IPS-NIHi11 (cell line): ENCODE measurements at places on chromosomes 2 and 18.

- DNase-seq: no peak
Measured at GRCh38 chr2:38509314-38509946, 93.3 kb downstream of the HNRNPLL start.

DNA sequence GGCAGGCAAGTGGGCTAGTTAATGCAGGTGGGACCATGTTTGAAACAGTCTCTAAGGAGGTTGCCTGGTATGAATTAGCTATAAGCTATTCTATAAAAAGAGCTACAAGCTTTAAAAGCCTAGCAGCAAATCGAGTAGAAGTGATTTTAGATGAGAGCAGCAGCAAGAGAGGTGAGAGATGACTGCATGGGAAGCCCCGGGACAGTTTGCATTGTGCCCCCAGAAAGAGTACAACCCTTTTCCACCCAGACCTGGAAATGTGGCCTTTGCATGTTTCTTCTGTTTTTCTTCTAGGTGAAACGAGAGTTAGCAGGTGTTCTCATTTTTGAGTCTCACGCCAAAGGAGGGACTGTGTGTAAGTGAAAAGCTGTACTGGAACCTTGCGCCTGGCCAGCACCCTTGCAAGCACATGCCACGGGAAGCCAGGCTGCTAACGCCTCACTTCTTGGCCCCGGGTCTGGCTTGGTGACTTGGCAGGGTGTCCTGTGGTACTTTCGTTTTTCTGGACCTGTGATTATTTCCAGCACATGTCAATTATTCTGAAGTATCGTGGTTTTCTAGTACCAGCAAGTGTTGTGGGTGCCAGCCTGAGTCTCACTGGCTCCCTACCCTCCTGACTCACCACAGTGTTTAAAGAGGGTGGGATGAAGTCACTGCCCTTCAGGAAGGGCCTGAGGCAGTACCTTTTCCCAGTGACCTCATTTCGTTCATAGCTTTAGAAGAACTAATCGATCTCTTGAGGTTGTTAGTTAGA, 90.3 kb upstream of the MAP3K20 start:
- no peak for DNase-seq

GRCh38 chr2:85854166-85854509, 34.7 kb downstream of the ST3GAL5 start:
- no peak for DNase-seq

DNA sequence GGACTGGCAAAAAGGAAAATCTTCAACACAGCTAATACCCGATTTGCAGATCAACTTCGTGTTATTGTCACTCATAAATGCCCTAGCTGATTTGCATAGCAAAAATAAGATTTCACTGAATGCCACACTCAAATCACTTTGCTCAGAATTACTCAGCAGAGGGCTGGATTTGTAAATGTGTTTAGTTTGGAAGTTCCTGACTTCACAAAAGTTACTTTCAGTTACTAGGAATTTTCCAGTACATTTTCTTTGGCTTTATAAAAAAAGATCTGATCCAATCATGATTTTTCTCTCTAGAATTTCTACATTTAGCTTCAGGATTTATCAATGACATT, 433.3 kb upstream of the ID2 start:
- DNase-seq: no peak

- DNase-seq: no peak
Measured at GRCh38 chr2:84131278-84131830, 327.7 kb downstream of the SUCLG1 start.
